GM19239 (cell line): ENCODE measurements at places on chromosomes 2 and 18.

DNA sequence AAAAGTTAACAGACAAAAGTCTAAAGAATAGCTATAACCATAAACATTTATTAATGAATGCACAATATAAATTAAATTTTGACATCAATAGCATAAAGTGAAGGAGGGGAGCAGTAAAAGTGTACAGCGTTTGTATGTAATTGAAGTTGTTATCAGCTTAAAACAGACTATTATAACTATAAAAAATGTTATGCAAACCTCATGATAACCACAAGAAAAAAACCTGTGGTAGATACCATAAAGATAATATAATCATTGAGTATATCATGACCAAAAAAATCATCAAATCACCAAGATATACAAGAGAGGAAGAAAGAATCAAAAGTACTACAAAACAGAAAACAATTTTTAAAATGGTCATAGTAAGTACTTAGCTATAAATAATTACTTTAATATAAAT, 122.1 kb upstream of the ID2 start:
- no peak for DNase-seq

DNA sequence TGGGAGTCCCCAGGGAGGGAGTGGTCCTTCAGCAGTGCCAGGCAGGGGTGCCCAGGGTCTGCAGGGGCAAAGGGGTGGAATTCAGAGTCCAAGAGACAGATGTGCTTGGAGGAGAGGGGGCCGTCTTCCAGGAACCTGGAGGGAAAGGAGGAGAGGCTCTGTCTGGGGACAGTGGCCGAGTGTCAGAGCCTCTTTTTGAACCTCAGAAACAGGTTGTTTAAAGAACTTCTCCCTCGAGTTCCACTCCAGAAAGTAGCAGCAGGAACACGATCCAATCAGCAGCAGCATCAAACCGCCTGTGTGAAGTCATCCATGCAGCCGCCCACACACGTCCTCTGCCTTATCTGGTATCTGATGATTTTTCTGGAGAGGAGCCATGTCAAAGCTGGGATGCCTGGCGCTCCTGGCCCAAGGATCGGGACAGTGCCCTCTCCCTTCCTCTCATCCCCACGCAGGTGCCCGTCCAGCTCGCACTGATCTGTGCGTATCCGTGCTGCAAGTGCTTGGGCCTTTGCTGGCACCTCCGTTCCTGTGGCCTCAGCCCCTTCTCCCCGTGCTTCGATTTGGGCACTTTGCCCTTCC, 205.1 kb downstream of the NDUFA10 start:
- no peak for DNase-seq

- no peak for DNase-seq
Observed at GRCh38 chr2:235928751-235929370, 239.3 kb downstream of the GBX2 start.

- DNase-seq = no peak
Observed at GRCh38 chr2:203692031-203692710, 14.3 kb upstream of the CD28 start.

GRCh38 chr2:217038001-217038400, 178.1 kb upstream of the TNP1 start:
- no peak for DNase-seq

- no peak for DNase-seq
Observed at GRCh38 chr18:3524706-3525105, 74.7 kb downstream of the TGIF1 start.
